Activated CD8-positive, alpha-beta memory T cell treated with anti-CD3 and anti-CD28 coated beads for 24 hours (primary cell): ENCODE measurements at places on chromosomes 2 and 18.

GRCh38 chr2:103788951-103789350 is 1027.1 kb downstream of the TMEM182 start:
- no peak for DNase-seq

DNA sequence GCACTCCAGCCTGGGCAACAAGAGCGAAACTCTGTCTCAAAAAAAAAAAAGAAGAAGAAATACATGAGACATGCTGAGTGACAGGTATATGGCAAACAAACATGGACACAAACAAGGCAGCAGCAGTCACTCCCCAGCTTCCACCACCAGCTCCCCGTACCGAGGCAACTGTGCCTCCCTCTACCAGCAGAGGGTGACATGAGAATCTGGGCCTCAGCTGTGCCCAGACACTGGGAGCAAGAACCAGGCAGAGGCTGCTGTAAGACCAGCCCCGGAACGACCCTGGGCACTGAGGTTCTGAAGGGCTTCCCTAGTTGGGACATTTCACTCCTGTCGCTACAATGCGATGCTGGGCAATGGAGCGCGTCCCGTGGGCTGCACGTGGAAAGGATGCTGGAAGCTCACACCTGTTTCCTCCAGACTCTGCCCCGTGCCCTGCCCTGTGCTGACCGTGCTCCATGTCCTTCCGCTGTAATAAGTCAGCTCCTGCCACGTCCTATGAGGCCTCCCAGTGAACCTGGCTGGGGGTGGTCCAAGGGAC is 37.1 kb downstream of the BOK start:
- DNase-seq = no peak

DNA sequence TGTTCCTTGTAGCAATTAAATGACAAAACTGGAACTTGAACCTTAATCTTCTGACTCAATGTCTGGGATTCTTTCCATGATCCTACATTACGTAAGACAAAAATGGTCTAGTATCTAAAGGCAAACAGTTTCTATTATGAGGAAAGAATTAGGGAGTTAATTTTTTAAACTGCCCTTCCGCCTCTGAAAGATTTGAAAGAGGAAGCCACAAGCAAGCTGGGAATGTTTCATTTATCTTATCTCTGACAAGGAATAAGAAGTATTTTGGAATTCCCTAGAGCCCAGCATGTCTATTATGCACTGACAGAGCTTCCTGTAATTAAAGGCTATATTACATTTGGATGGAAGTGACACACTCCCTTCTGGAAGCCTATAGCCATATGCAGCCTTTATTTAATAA is 558.8 kb upstream of the CDH2 start:
- no peak for DNase-seq

DNA sequence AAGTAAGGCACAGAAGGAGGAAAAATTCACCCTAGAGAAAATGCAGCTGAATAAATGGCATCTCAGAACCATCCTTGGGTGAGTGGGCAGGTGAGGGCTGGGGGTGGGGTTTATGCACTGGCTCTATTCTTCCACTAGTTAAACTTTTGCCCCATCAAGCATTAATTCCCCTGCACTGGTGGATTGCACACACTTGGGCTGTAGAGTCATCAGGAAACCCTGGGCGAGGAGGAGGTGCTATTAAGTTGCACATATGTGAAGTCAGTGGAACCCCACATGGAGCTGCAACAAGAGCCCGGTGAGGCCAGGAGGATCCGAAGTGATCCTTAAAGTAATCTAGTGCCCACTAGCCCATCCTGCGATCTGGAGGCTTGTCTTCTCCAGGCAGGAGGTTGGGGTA is 6.8 kb upstream of the DNAJB2 start:
- DNase-seq = no peak

GRCh38 chr2:233746475-233747282 is 13.4 kb upstream of the UGT1A1 start:
- DNase-seq = no peak

- no peak for DNase-seq
These were observed 632.4 kb upstream of the SLC8A1 start for GRCh38 chr2:41084321-41084720.

DNA sequence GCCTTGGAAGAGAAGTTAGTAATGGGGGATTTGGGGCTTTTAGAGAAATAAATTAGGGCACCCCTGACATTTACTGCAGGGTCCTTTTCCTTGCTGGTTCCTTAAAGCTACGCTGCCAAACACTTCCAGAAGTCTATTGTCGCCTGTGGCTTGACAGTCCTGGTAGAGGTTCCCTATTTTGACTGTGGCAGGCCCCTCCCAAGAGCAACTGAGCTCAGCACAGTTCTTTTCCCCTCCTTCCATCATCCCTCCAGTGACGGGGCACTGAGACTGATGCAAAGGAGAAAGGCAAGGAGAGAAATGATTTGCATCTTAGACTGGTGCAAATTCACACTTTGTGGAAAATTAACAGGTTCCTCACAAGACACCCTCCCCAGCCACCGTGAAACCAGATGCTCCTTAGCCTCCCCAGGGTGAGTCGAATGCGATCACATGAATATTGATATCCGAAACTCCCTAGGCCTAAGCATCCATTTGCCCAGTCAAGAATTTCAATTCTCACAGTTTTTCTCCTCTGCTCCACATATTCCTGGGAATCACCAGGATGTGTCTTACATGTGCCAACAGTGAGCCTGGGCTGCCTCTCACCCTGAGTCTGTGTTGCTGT is 45.4 kb downstream of the RABL2A start:
- DNase-seq = no peak

- no peak for DNase-seq
These were observed 29.4 kb downstream of the ASAP2 start for GRCh38 chr2:9236045-9236344.

GRCh38 chr2:126635736-126636135 is 20.2 kb upstream of the GYPC start:
- DNase-seq = no peak

GRCh38 chr2:204026294-204026693 is 89.7 kb downstream of the ICOS start:
- DNase-seq = no peak

DNA sequence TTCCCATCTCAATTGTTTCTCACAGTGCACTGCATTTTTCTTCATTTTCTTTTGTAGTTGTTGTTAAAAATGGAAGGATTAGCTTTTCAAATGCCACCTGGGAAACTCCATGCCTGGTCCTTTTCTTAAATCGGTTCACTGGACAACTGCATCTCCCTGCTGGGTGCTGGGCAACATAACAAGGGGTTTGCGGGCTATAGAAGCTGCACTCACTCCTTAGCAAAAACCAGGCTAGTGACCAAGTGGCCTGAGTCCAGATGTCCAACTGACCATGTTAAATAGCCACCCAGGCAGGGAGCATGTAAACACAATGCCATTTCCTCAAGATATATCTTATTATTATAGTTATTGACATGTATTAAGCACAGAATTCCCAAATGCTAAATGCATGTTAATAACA is 264.9 kb downstream of the ICOS start:
- DNase-seq = no peak

- DNase-seq = no peak
These were observed 102.3 kb downstream of the TCF4 start for GRCh38 chr18:55485666-55486065.

DNA sequence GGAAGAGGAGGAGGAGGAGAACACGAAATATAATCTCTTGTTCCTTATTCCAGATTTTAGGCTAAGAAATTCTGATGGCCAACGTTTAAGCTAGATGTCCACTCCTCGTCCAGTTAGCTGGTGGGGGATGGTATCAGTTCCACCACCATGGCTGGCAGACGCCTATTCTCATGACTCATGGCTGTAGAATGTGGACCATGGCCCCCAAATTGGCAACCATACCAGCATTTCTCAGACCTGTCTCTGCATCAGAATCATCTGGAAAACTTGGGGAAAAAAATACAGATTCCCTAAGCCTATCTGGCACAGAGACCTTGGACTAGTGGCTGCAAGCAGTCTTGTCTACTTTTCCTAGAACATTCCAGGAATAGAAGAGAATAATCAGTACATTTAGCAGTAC is 267.7 kb upstream of the SIX2 start:
- no peak for DNase-seq

DNA sequence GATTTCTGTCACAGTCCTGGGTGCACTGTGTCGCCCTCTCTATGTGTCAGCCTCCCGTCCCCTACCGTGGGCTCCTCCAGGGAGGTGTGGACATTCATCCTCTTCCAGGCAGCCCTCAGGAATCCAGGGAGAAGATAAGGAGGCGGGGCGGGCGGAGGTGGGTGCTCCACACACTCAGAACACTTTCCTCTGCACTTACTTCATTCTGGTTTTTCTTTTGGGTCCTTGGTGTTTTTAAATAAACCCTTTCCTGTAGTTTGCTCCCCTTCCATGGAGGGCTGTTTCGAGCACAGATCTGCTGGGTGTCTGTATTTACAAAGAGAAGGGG is 183.9 kb downstream of the FAM210A start:
- DNase-seq = peak; percentile 44

DNA sequence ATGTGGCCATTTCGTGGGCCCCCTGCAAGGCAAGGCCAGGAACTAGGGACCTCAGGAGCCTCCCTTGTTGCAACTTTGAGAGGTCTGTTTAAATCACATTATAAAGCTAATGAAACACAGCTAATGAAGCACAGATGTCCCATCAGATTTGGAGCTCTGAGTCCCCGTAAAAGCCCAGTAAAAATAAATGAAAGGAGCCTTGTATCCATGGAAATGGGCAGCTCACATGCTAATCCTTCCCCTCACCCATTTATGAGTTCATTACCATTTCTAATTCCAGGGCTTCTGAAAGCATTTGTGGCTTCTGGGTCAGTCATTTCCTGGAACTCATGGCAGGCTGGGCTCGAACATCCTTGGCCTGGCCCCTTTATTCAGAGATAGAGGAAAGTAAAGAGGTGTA is 274.8 kb downstream of the SS18 start:
- DNase-seq = no peak

- no peak for DNase-seq
These were observed 242.4 kb upstream of the TANK start for GRCh38 chr2:160917850-160918249.

DNA sequence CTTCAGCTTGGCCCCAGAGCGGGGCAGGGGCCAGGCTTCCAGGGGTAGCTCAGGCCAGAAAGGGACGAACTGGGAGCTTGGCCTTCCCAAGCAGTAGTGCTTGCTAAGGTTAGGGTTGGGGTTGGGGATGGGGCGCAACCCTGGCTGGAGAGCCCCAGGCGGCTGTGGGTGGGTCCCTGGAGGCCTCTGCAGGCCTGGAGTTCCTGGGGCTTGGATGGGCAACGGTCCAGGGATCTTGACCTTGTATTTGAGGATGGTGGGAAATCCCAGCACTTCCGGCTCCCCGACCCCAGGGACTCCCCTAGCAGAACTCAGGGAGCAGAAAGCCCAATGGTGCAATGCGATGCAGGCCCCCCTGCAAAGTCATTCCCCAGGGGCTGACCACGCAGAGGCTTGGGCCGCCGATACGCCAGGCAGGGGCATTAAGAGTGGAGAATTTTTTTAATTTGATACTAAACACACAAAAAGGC is 12.6 kb upstream of the MLPH start:
- no peak for DNase-seq

DNA sequence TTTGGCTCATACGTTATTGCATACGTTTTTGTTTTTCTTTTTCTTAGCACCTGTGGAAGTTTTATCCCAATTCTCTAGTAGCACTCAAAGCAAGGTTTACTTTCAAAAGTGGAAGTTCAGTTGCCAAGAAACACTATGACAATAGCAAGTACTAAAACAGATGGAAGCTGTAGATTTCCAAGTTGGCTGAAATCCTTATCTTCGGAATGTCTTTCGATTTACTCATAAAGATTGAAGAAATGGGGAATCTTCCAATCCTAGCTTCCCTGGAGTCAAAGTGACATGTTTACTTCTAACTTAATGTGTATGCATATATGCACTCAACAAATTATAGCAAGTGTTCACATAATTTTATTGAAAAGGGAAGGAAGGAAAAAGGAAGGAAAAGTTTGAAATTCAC is 307.4 kb downstream of the CTNNA2 start:
- no peak for DNase-seq

- peak; percentile 63 for DNase-seq
These were observed 138.0 kb downstream of the AKAIN1 start for GRCh38 chr18:5058768-5059695.

GRCh38 chr18:1094409-1094808 is 189.7 kb downstream of the ADCYAP1 start:
- DNase-seq = no peak

- no peak for DNase-seq
These were observed 115.9 kb downstream of the MEIS1 start for GRCh38 chr2:66550826-66551225.

GRCh38 chr18:34600158-34600557 is 109.9 kb upstream of the DTNA start:
- DNase-seq = no peak

DNA sequence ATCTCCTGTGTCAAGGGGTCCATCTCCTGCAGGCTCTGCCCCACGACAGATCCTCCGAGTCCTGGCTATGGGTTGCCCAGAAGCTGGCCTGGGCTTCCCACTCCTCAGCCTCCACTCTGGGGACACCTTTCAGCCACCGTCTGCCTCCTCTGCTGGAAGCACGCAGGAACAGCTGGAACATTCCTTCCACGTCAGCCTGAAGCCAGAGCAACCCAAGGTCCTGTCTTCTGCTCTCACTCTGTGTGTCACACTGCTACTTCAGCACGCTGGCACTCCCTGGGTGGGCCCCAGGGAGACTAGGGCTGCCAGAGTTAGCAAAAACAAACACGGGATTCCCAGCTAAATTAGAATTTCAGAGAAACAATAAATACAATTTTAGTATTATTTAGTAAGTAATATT is 148.8 kb downstream of the HRH4 start:
- no peak for DNase-seq

DNA sequence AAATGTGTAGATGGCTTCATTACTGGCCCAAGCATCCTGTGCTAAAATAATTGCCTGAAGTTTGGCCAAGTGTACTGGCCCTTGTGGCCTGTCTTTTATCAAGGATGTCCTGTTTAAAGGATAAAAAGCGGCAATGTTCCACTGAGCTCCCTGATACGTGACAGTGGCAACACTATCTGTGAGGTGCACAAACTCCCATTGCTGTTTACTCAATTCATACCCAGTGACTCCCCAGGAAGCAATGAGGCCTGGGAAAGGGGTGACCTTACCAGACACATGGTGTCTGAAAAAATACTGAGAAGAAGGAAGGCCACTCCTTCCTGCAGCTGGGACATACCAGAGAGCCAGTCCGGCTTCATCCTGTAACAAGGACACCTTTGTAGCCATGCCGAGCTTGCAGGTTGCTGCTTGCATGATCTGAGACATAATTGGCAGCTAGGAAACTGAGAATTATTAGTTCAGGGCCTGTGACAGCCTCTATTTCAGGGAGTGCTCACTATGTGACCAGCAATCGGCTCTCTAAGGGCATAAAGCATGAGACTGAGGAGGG is 198.5 kb upstream of the LRATD1 start:
- DNase-seq = no peak

DNA sequence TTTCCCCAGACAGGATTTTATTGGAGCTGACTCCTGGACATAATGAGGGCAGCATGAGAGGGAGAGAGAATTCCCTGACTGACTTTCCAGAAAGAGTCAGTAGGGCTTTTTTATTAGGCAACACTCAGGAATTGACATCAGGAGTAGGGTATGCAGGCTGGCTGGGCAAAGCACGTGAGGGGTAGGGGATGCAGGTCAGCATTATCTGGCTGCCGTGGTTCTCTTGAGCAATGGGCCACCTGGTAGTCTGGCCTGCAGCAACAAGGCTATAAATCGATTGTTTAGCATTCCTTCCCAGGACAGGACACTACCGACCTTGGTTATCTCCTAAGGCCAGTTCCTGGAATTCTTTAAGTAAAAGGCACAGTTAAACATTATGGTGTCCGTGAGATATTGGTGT is 160.8 kb upstream of the AGAP1 start:
- DNase-seq = no peak
